Renal pelvis (tissue), 12 donors: ENCODE measurements at places on chromosomes 16 and 17. TPM values are rescaled to one million over a fixed set of nuclear protein-coding genes. Genes with fewer than 3 reads are reported as not detected.

Gene OMG
- polyA plus RNA-seq: 0.41 TPM

Gene SLC22A31
- 1.1 TPM for polyA plus RNA-seq

Gene WNT3
- polyA plus RNA-seq: 2.3 TPM

Gene FOXN1
- polyA plus RNA-seq: 0.69 TPM

Gene ZNF423
- 30.5 TPM for polyA plus RNA-seq

Gene CCDC154
- 4.4 TPM for polyA plus RNA-seq

Gene RUNDC3A
- 2.7 TPM for polyA plus RNA-seq

Gene SLFN13
- polyA plus RNA-seq: 47.6 TPM

Gene DLX3
- polyA plus RNA-seq: 1.5 TPM

Gene GRAP
- polyA plus RNA-seq: 7.7 TPM

Gene DPEP2
- polyA plus RNA-seq: 1.1 TPM

Gene KRT33B
- not detected for polyA plus RNA-seq

Gene KRTAP4-9
- polyA plus RNA-seq: not detected

DNA sequence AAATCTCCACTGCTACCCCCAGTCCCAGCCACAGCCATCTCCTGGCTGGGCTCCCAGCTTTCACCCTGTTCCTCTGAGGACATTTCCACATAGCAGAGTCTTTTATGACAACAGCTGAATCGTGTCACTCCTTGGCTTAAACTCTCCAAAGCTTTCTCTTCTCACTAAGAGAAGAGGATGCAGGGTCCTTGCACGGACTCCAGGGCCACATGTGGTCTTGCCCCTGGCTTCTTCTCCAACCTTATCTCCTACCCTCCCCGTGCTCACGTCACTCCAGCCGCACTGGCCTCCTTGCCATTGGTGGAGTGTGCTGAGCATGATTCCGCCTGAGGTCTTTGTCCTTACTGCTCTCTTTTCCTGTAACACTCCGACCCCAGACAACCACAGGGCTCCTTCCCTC lies 39.9 kb upstream of the CCDC182 start:
- DNase-seq: peak; percentile 84

DNA sequence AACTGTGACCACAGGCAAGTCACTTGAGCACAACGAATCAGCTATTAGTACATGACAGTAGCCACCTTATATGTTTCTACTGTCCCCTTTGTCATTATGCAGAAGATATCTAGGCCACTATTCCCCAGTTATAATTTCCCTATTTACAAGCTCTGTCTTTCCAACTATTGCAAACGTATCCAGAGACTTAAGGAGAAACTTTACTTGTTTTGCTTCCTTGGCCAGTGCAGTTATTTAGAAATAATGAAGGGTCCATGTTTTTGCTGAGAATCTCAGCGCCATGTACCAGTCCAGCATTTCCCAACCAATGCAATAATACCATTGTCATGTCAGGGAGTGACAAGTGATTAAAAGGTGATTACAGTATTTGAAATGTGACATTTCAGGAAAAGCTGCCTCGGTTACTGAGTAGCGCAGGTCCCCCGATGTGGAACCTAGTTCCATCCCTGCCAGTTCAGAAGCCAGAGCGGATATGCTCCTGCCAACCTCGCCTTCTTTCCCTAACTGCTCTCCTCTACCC lies 743 bp downstream of the ZNF624 start:
- DNase-seq: peak; percentile 0

GRCh38 chr16:391885-392335 lies 5.1 kb upstream of the NME4 start:
- DNase-seq: no peak

- DNase-seq: peak; percentile 74
These were observed 2.7 kb downstream of the CETP start for GRCh38 chr16:56964243-56965148.

DNA sequence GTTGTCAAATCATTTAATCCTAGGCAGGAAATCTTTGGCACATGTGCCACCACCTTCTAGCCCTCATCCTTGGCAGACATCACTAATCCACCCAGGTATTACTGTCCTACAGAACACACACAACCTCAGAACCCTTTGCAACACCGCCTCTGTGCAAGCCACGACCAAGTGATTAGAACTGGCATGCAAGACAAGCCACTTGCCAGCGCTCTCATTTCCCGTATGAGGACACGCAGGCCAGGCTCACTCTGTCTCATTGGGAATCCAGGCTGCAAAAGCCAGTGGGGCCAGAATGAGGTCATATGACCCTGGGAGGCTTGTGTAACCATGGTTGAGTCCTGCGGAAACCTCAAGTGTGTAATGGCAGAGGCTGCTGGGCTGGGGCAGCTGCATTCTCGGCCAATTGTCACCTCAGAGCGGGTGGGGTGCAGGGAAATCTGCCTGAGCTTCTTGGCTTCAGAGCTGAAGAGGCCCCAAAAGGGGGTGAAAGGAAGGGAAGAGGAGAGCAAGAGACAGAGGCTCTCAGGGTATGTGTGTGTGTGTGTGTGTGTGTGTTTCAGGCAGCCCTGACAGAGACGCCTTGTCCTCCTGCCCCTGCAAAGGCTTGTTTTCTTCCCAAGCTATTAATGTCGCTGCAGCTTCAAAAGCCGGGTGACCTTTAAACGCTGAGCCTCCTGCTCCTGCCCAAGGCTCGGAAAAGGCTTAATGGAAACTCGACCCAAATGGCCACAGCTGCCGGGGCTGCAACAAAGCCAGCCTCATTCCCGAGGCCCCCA lies 43.2 kb upstream of the MRPS23 start:
- DNase-seq: peak; percentile 85

- DNase-seq: no peak
These were observed 49.6 kb downstream of the COX10 start for GRCh38 chr17:14118951-14119350.

- DNase-seq: no peak
These were observed 48.8 kb downstream of the RPA1 start for GRCh38 chr17:1878419-1879121.

- DNase-seq: no peak
These were observed 38.2 kb upstream of the PHAF1 start for GRCh38 chr16:67071476-67072048.

- DNase-seq: no peak
These were observed 24.0 kb downstream of the SMARCE1 start for GRCh38 chr17:40623419-40624210.

GRCh38 chr16:65534121-65534528 lies 412.3 kb upstream of the CDH11 start:
- DNase-seq: no peak

DNA sequence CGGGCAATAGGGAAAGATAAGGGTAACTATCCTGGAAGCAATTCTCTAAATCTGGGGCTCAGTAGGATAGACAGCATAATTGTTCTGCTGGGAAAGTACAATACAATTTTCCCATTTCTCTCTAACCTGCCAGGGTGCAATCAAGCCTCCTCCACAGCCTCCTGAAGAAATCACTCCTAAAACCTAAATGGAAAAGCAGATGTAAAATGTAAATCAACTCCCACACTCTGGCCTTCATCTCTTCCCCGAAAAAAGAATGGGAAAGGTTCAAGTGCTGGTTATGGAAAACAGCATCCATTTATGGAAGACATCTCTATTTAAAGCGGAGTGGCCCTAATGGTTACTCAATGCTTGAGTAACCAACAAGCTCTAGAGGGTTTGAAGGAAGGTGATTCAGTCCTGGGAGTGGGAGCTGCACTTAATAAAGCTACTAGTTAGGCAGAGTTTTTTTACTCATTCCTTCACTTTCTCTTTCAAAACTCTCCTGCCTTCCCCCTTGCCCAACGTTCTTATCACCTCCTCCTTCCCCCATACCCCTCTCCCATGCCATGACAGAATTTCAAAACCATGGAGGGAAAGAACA lies 5.1 kb downstream of the MMD start:
- DNase-seq: no peak

GRCh38 chr17:31629696-31630470 lies 229.2 kb downstream of the COPRS start:
- no peak for DNase-seq

- DNase-seq: no peak
These were observed 2.3 kb downstream of the RSAD1 start for GRCh38 chr17:50480854-50481490.

DNA sequence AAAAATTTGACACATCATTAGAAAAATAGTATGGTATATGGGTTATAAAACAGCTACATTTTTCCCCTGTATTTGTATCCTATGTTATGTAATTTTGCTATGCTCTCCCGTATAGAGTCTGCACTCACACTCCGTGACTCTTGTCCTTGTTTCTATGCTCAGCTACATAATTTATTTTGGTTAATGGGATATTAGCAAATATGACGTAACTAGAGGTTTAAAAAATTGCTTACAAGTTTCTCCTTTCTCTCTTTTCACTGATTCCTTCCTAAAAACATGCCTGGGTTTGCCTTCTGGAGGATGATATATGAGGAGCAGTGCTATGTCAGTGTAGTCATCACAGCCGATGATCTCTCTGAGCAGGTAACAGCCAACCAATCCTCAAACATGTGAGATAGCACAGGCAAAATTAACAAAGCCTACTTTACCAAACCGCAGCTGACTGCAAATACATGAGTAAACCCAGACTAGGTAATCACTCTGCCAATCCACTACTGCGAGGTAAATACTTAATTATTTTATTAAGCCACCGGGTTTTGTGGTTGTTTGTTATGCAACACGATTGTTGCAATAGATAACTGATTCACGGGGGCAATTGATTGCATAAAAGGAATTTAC lies 126.9 kb downstream of the KIF2B start:
- DNase-seq: no peak

- no peak for DNase-seq
These were observed 109.0 kb upstream of the FAM20A start for GRCh38 chr17:68710035-68710780.

GRCh38 chr17:9364837-9365430 lies 210.7 kb downstream of the STX8 start:
- no peak for DNase-seq

DNA sequence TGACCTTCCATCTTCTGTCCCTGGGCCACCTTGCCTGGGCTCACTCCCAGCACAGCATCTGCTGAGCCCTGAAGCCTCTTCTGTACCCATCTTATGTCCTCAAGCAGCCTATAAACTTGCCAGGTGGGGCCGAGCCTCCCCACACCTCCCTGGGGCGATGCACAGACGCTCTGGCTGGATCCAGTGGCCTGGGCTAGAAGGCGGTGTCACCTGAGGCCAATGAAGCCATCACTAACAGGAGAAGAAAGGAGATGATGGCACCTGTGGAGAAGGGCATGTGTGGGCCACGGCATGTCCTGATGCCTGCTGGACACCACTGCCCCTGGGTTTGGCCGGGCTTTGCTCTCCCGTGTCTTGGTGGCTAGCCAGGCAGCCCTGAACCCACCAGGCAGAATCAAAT lies 45.5 kb downstream of the PEMT start:
- DNase-seq: no peak

DNA sequence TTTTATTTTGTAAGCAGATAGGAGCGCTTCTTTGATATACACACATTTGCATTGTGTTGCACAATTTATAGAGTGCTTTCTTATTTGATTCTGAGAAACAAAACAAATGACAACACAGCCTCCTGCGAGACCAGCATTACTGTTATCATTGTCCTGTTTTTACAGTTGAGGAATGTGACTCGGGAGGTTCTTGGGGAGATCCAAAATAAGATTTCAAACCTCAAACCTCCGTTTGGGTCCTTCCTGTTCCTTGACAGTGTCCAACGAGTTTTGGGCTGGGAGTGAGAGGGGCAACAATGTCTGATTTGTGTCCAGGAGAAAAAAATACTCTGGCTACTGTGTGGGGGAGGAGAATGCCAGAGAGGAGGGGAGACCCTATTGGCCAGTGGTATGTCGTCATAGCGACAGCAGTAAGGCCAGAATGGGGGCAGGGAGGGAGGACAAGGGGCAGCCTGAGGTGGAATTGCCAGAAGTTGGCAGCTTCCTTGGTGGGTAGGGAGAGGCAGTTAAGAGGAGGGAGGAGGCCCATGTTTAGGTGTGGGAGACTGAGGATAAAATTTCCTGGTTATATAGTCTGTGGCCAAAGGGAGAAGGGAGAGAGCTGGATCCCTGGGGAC lies 45.5 kb downstream of the TMEM132E start:
- peak; percentile 50 for DNase-seq

- no peak for DNase-seq
These were observed 117.8 kb downstream of the SLC39A11 start for GRCh38 chr17:72974605-72975232.

DNA sequence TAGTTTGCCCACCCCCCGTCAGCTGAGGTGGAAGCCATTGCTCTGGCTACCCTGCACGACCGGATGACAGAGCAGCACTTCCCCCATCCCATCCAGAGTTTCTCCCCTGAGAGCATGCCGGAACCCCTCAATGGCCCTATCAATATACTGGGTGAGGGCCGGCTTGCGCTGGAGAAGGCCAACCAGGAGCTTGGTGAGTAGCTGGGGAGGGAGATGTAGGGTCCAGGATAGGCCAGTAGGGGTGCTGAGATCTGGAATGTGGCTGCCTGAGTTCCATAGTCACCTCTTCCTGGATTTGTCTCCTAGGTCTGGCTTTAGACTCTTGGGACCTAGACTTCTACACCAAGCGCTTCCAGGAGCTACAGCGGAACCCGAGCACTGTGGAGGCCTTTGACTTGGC lies 6.4 kb downstream of the PFAS start:
- no peak for DNase-seq

DNA sequence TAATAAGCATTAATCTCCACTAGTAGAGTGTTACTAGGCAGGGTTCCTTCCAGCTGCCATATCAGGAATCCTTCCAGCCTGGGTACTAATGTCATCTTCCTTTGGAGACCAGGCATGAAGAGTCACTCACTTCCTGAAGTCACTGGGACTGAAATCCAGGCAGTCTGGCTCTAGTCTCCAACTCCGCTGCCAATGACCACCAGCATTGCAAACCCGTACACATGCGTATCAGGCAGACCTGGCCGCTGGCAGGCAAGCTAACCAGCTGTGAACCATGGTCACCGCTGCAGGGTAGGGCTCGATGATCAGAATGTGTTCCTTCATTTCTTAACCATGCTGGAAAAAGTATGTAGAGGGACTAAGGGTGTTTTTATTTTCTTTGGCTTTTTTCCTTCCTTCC lies 255.5 kb downstream of the CDH13 start:
- no peak for DNase-seq

GRCh38 chr16:81797443-81797842 lies 18.4 kb downstream of the PLCG2 start:
- no peak for DNase-seq
